Fibroblast of skin of left biceps (primary cell): ENCODE measurements at places on chromosomes 16 and 17.

GRCh38 chr16:12387786-12388185, 411.3 kb downstream of the SNX29 start:
- DNase-seq = no peak

DNA sequence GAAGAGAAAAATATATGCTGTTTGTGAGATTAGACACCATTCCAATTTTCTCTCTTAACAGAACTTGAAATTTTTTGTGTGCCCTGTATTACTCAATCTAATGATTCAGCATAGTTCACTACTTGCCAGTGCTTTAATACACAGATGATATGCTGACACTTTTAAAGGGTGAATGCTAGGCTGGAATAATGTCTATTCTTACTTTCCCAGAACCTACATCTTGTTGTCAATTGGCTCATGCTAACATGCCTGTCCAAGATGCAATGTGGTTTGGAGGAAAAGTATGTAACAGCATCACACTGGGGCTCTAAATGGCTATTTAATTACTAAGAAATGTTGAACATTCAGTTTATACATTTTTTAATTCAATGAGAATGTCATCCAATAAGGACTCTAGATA, 7.6 kb upstream of the MAP2K6 start:
- DNase-seq = peak; percentile 57

GRCh38 chr16:57021757-57022156, 32.4 kb downstream of the NLRC5 start:
- no peak for DNase-seq

GRCh38 chr17:70493277-70493874, 324.0 kb downstream of the KCNJ2 start:
- no peak for DNase-seq

DNA sequence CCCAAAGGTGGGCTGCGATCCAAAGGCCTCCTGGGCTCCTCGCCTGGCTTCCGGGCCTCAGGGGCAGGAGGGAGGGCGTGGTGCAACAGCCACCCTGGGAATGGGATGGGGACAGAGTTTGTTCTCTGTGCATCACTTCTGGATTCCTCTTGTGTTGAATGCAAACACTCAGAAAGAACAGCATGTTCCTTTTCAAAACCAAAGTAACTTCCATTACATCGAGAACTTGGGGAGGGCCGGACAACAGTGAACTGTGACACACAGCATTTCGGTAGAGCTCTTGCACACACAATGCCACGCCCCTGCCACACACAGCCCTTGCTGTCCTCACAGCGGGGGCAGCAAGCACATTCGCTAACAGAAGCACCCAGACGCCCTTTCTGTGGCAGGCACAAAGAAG, 36.1 kb upstream of the FASN start:
- DNase-seq = no peak

DNA sequence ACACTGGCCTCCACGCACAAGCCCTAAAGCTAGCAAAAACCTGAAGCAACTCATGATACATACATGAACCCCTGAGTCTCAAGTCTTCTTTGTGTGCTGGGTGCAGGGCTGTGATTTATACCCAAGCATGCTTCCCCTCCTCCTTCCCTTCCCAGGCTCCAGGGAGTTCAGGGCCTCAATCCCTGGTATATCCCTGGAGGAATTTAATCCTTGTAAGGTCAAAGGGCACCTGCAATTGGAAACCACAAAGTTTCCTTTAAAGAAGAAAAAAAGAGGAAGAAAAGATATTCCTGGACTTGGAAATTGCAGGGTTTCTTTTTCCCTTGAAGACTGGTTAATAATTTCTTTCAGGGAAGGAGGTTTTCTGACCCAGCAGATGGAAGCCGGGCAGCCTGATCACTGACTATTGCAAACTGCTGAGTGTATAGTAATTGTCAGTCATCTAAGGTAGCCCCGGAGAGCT, 182.3 kb downstream of the AATF start:
- DNase-seq = no peak

DNA sequence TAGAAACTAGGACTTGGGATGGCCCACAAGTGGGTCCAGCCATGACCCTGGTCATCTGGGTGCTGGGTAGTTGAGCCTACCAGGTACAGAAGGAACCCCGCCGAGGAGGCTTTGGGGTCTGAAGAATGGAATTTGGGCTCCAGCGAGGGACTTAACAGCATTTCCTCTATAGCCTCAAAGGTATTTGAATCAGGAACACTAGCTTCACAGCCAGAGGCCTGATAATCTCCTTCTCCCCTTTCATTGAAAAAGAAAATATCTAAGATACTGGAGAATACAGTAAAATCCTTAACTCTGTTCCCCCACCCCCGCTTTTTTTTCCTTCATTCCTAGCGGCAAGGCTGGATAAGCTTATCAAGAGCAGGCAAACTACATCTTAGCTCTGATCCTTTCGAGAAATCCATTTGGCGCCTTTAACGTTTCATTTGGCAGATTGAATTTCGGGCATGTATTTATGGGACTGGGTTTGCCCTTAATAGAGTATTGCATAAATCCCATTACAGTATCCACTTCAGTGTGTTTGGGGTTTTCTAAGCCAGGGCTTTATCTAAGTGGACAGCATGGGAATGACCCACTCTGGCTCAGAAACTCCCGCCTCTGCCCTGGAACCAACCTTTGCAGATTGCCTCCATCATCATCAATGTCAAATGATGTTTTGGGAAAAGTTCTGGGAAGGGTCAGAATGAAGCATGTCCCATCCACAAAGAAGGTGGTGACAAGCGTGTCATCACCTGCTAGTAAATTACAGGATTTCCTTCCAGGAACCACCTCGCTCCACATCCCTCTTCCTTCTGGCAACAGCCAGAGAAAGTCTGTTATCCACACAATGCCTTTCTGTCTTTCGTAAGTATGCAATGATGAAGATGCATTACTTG, 36.9 kb downstream of the XYLT1 start:
- DNase-seq = no peak

- no peak for DNase-seq
Measured at GRCh38 chr16:70793851-70794502, 7.0 kb downstream of the VAC14 start.

GRCh38 chr17:15233022-15233805, 31.9 kb downstream of the PMP22 start:
- no peak for DNase-seq
